Activated CD4-positive, CD25-positive, alpha-beta regulatory T cell (primary cell): ENCODE measurements at places on chromosomes 7 and 10.

- no peak for DNase-seq
Measured at GRCh38 chr10:17811146-17811865, 2.2 kb downstream of the MRC1 start.

DNA sequence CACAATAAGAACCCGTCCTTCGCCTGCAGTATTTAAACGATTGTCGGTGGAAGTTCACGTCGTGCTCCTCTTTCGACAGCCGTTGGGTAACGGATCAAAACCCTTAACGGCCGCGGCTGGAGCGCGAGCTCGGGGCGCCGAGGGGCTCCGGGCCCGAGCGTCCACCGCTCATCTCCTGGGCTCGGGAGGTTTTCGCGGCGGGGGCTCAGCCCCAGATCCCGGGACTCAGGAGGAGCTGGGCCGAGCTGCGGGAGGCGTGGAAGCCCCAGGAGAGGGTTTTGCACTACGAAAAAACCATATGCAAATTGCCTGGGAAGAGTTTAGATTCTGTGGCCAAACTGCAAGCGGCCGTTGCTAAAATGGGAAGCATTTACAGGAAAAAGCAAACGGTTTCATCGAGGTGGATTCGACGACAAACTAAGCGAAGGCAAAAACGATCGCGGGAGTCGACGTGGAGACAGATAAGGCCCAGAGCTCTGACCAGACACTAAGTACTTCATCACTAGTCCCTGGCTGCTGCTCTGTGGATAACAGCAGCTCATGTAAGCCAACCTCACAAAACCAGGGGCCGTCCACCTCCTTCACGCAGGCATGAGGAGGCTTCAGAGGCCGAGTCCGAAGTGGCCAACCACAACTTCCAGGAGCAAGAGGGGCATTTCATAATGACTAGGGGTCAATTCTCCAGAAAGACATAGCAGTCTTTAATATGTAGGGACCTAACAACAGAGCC lies 129.7 kb downstream of the MARCHF5 start:
- DNase-seq, result no peak

- DNase-seq, result no peak
Measured at GRCh38 chr7:97639036-97639435, 92.8 kb upstream of the TAC1 start.

DNA sequence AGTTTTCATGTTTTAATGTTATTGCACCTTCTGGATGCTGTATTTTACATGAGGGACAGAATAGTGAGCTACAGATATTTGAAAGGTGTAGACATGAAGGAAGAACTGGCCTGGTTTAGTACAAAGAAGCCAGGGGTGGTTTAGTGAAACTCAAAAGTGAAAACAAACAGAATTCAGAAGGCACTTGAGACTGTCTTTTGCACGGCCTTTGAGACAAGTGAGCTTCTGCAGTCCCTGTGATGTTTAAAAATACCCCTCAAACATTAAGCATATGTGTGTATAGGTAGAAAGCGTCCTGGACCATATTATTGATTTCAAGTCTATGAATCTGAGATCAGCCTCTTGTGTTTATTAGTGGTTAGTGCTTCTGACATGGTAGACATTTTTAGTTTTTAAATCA lies 118.9 kb downstream of the CDK14 start:
- DNase-seq, result no peak

GRCh38 chr10:4285121-4285520 lies 500.1 kb upstream of the KLF6 start:
- no peak for DNase-seq

GRCh38 chr7:3112479-3113134 lies 68.9 kb upstream of the CARD11 start:
- no peak for DNase-seq

DNA sequence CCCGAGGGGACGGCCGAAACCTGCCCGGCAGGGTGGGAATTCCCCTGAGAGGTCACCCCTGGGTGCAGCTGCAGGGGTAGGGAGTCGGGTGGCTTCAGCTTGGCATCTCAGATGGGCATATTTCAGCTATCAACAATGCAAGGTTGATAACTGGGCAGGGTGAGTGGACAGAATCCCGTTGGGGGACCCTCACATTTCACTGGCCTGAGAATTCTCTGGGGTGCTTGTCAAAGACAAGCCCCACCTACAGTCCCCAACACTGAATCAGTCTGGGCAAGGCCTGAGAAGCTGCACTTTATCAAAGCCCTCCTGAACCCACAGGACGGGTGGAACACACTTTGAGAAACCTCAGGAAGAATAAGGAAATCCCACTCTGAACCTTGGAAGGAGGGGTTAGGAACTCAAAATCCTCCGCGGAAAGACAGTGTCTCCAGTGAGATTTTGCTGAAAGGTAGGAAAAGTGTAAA lies 3.1 kb downstream of the RGS10 start:
- DNase-seq, result no peak

- no peak for DNase-seq
Measured at GRCh38 chr10:44335330-44336021, 49.4 kb downstream of the CXCL12 start.

DNA sequence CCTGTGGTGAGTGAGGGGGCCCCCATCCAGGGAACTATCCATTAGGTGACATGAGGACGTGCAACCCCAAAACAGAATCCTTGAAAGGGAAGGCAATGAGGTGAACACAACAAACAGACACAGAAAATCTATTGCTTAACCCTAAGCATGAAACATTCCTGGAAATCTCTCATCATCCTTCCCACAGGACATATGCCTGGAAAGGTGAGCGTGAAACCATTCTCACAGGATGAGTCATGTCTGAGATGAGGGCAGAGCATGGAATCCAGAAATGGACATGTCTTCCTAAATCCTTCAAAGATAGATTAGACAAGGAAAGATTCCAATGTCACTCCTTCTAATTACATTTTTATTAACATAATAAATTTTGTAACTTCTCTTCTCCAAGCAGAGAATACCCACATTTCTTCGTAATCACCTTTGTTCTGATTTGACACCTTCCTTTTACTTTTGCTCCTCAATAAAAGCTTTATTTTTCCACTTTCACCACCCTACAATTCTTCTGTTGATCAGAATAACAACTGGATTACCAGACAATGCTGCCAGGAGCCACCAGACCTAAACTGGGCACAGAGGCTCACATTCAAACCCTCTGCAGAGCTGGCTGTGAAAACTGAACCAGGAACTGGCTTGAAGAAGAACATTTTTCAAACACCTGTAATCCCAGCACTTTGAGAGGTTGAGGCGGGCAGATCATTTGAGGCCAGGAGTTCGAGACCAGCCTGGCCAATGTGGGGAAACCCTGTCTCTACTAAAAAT lies 67.2 kb downstream of the COBL start:
- DNase-seq, result no peak

- no peak for DNase-seq
Measured at GRCh38 chr7:98283887-98284222, 2.4 kb downstream of the BRI3 start.

DNA sequence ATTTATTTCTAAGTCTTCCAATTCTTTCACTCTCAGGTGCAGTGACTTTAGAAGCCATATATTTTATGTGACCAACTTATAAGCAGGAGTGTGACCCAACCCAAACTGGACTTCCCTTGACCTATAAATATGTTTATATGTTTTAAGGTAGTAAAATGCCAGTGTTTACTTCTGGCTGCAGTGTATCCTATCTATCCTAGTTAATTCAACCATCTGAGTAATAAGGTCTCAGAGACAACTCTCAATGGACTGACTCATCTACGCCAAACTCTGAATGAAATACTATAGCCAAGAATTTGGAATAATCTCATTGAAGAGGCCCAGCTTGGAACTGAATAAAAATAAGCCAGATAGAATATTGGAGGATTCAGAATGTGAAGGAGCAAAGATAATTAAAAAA lies 544.5 kb upstream of the SORCS1 start:
- no peak for DNase-seq

- no peak for DNase-seq
Measured at GRCh38 chr10:9289811-9290210, 1235.3 kb downstream of the GATA3 start.

- DNase-seq, result no peak
Measured at GRCh38 chr7:149458235-149458634, 2.6 kb downstream of the ZNF777 start.

GRCh38 chr10:62059217-62059920 lies 157.9 kb downstream of the ARID5B start:
- no peak for DNase-seq

GRCh38 chr7:29135846-29136245 lies 10.5 kb downstream of the CPVL start:
- no peak for DNase-seq

DNA sequence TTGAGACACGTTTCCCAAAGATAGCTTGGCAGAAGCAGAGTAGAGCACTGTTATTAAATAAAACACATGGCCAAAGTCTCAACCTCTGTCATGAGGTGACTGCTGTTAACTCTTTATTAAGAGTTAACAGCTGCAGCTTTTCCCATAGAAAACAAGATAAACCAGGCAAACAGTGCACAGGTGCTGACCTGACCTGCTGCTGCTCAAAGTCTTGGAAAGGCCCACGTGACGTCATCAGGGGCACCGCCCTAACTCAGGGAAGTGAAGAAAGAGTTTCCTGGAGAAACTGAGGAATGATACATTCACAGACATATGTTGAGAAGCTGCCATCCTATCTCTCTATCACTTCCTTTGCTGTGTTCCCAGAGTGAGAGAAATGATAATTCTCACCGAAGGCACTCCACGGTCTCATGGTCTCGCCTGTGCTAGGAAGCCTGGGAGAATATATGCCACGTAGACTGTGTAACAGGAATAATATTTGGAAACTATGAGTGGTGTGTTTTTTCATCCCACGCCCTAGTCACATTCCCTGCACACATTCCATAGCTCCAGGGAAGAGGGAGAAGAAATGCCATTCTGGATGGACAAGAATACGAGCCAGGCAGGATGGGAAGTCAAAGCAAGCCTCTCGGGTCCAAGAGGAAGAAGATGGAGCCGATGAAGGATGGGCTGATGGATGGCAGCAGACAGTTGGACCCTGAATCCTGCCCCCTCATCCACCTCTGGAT lies 146.2 kb upstream of the NFE2L3 start:
- no peak for DNase-seq

DNA sequence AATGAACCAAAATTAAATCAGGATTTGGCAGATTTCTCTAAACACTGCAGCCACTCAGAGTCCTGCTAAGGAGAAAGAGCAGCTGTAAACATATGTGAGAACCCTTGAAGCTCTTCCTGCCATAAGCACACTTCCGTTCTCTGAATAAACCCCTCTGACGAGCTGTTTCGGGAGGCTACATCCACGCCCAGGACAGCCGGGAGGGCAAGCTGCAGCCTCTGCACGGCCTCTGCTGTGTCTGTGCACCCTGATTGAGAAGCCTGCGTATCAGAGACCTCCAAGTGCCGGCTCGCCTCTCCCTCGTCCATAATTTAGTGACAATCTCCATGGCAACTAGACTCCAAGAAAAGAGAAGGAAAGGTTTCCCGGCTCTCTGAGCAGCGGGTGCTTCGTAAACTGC lies 114.4 kb downstream of the PTPRN2 start:
- no peak for DNase-seq

DNA sequence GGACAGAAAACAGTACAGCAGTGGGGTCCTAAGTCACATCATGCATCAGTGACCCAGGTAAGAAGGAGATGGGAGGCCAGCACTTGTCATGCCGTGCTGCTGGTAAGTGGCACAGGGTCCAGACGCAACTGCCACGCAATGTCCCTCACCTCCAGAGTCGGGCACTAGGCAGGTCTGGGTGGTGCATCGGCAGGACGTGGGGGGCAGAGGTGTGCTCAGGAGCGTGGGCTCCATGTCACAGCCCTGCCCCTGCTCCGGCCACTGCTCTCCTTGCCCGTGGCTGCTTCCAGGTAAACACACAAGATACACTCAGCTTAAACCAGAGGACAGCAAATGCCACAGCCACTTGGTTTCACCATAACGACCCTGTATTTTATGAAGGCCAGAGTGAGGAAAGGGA lies 47.3 kb downstream of the COBL start:
- no peak for DNase-seq

- peak; percentile 83 for DNase-seq
Measured at GRCh38 chr7:123557398-123558288, at the start of gene NDUFA5. TSS of gene NDUFA5 (minus strand) at chr7:123557818. CDS start at chr7:123557795, 23 bp downstream.

- no peak for DNase-seq
Measured at GRCh38 chr10:22908837-22909236, 19.0 kb upstream of the ARMC3 start.

DNA sequence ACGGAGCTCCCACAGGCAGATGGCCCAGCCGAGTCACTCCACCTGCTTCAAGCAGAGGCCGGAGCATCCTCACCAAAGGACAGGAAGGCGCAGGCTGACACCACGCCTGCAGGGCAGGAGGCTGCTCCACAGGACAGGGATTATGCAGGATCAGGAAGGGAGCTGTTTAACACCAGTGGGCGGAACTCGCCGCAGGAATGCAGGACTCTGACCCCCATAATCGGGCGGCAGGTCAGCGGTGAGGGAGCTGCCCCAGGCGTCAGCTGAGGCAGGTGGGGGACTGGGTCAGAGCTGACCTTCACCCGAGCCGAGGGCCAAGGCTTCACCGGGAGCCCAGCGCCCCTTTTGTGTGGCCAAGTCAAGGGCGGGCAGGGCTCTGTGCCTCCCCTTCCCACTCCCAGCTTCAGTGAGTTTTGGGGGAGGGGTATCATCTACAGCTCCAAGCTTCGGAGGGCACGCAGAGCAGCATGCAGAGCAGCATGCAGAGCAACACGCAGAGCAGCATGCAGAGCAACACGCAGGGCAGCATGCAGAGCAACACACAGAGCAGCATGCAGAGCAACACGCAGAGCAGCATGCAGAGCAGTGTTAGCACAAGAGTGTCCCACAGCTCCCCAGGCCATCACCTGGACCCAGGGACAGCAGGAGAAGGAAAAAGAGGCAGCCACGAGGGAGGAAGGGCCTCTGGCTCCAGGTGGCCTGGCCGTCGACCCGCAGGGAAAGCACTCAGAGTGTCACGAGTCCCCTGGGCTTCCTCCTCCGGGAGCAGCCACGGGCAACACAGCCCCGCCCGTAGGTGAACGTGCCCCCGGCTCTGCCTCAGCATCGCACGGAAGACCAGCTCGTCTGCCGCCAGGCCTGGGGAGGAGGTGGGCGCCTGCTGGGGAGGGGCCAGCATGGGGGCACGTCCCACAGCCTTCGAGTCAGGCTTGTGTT lies 151.7 kb upstream of the PPP2R2D start:
- DNase-seq, result no peak

DNA sequence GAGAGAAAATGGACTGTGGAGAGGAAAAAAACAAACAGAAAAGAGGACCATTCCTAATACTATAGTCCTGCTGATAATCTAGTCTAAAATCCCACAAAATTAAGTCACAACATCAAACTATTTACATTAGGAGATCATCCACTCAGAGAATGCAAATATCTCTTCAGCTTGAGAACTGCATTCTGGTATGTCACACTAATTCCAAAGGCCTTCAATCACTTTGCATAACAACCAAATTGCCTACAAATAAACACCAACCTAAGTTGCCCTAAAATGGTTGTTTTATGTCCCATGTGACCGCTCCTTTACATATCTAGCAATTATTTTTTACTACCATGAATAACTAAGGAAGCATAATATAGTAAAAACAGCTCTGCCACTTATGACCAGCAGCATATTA lies 264.3 kb downstream of the CACNA2D1 start:
- DNase-seq, result no peak
